BJ (cell line): ENCODE measurements at places on chromosomes 1 and 21.
A peak's percentile ranks its signal among the peaks of the same experiment; 100 is the strongest.

- DNase-seq, result no peak
Observed at GRCh38 chr21:42981214-42981523, 6.8 kb downstream of the PKNOX1 start.

- DNase-seq, result no peak
Observed at GRCh38 chr21:42722808-42723473, 69.5 kb downstream of the PDE9A start.

GRCh38 chr1:216535059-216535458 lies 111.8 kb upstream of the USH2A start:
- DNase-seq, result no peak

DNA sequence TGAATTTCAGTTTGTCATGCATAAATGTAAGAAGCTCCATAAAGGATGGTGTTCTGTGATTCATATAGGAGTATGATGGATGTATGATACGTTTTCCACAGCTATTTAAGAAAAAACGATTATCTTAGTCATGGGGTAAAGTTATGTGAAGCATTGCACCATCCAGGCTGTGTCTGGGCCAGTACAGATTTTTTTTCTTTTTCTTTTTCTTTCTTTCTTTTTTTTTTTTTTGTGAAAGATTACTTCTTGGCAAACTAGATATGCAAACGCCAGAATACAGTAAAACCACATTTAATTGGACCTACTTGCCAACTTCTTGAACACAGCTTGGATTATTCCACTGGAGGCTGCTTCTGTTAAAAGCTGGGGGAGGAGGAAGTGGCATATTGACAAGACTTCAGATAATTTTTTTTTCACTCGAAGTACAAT lies 14.9 kb downstream of the ZBTB18 start:
- DNase-seq, result no peak

DNA sequence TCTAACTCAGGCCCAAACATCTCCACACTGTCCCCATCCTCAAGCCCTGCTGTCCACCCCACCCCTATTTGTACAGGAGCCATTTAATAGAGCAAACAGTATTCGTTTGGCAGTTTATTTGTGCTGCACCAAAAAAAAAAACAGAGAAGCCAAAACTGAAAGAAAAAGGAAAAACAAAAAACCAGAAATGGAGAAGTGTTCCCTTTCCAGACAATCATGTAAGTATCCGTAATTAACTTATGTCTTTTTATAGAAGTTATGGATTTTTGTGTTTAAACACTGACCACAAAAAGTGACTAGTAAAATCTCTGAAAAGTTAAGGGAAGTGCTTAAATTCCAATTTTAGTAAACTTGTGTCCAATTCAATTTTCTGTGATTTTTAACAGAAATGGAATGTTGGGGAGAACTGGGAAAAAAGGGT lies 40.4 kb upstream of the ZBTB18 start:
- peak; percentile 19 for DNase-seq

- DNase-seq, result no peak
Observed at GRCh38 chr1:15288173-15288926, 41.3 kb downstream of the FHAD1 start.

GRCh38 chr1:210464519-210465039 lies 135.9 kb downstream of the HHAT start:
- no peak for DNase-seq

DNA sequence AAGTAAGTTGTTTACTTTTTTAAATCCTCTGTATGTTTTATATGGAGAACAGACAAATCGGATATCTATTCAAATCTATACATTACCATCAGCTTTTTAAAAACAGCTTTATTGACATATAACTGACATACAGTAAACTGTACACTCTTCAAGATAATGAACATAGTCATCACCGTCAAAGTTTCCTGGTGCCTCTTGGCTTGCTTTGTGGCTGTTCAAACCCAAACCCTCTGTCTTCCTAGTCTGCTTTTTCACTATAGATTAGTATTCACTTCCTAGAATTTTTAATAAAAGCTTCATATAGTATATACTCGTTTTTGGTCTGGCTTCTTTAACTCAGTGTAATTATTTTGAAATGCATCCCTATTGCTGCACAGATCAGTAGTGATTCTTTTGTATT lies 56.4 kb upstream of the TPTE start:
- no peak for DNase-seq

DNA sequence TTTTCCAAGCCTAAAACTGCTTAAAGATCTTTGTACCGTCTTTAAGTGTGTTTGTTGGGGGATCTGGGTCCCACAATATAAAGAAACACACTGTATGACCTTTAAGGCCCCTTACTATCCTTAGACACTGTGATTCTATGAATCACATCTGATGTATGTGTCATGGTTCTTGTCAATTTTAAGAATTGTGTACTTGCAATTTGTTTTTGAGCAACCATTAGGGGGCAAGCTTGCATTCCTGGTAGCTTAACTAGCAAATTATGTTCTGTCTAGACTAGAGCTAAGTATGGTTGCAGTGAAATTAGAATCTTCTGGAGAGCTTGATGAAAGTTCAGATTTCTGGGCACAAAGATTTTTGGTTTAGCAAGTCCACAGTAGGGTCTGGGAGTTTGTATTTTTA lies 219.5 kb downstream of the TPR start:
- peak; percentile 21 for DNase-seq

DNA sequence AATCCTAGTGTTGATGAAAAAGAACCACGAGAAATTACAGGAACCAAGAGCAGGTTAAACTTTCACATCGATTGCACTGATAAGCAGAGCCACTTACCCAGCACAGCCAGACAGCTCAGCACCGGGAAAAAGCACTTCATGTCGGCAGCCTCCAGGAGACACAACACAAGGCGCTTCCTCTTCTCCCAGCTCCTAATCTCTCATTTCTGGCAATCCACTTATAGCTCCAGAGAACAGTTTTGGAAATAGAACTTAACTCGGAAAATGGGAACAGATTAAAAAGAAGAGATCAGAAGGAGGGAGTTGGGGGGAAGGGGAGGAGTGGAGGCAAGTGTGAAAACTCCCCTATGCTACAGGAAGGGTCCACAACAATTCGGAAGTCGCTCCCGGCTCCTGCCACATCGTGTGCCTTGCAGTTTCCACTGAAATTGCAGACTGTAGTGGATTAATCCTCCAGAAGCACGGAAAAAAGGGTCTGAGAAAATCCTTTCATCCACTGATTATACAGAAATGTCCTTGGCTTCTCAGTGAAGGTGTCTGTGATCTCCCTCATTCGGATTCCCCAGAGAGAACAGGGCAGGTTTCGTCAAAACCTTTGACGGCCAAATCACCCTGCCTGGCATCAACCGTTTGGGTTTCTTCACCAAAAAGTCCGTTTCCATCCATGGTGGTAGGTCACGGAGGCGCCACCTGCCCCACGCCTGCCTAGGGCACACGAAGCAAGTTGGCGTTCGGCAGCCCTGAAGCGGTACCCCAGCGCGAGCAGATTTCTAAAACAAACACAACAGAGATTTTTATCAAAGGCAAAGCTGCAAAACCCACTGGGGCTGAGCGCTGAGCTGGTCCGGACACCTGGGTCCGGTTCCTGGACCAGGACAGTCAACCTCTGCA lies 1.1 kb downstream of the IGSF3 start:
- no peak for DNase-seq

DNA sequence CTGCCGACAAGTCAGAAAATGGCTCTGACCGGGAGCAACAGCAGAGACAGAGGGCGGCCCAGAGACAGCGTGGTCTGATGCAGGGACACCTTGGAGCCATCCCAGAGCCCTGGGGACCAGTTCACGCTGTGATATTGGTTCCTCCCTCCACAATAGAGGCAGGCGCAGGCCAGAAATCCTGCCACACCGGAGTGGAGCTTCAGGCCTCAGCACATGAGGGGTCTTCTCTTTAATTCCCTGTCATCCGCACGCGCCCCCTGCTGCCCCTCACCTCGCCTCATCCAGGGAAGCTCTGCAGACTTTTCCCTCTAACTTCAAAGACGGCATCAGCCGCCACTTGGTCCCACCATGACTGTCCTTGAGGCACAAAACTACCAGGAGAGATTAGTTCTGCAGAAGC lies 75.5 kb upstream of the ANGPTL1 start:
- no peak for DNase-seq

- no peak for DNase-seq
Observed at GRCh38 chr1:56080123-56080522, 499.2 kb downstream of the PLPP3 start.

DNA sequence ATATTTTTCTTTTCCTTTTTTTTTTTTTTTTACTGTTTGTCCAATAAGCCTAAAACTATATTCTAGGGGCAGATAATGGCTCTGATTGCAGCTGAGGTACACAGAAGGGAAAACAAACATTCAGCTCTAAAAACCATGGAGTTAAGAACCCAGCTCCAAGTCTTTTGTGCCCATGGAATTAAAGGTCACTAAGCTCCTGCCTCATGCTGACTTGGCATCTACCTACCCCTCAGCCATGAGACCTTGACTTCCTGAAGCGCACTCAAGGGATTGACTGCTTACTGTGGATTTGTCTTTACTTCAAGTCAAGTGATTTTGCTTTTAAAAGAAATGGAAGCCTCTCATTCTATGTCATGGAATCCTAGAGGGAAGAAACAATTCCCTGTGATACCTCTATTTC lies 192.3 kb downstream of the AMY1C start:
- DNase-seq, result no peak

DNA sequence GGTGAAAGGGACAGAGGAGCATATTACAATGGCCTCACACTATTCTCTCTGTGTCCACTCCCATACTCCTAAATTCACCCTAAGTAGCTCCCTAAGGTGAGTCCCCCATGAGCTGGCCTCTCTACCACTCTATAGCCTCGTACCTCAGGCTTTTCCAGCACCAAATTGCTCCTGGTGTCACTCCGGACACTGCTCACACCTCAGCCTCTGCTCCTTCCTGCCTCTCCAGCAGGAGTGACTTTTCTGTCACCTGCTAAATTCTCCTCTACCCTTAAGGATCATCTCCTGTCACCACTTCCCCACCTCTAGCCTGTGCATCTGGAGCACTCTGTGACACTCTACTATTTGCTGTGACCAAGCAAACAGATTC lies 65.8 kb upstream of the CAMK1G start:
- DNase-seq, result no peak

GRCh38 chr1:183435497-183435896 lies 17.3 kb upstream of the NMNAT2 start:
- DNase-seq, result no peak

DNA sequence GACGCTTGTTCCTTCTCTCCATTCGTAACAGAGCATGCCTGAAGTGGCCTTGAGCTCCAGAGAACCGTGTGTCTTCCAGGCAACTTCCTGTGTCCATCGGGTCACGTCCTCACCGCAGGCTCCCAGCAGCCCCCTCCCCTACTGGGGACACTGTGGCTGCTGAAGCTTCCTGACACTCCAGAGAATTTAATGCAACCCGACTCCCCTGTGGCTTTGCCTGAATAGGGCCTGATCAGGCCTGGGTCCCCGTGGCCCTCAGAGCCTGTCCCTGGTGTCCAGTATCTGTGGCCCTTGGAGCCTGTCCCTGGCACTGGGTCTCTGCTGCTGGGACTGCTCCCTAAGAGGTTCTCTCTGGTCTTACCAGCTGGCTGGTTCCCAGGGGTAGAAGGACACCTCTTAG lies 219.7 kb upstream of the VAMP3 start:
- no peak for DNase-seq

GRCh38 chr1:109906839-109907180 lies 3.8 kb upstream of the CSF1 start:
- DNase-seq, result no peak

GRCh38 chr1:232593717-232594502 lies 36.0 kb downstream of the SIPA1L2 start:
- DNase-seq, result no peak

- no peak for DNase-seq
Observed at GRCh38 chr1:108708691-108709660, 3.7 kb upstream of the FNDC7 start.

GRCh38 chr1:78408192-78408591 lies 82.6 kb upstream of the PTGFR start:
- peak; percentile 59 for DNase-seq

DNA sequence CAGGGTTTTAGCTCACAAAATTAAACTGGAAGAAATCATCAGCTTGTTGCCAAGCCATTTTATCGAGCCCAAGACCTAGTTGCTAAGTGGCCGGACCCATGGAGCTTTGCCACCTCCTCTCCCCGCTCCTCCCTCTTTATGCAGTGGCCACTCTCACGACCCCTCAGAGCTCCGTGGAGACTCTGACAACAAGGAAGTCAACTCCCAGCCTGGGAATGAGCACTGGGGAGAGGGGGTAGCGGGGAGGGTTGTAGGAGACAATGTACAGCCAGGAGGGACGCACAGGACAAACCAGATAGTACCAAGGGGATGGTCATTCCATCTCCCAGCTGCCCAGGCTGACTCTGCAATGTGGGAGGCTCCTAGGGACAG lies 250.9 kb downstream of the SIPA1L2 start:
- no peak for DNase-seq

GRCh38 chr21:37862536-37862935 lies 53.7 kb downstream of the KCNJ6 start:
- DNase-seq, result no peak

DNA sequence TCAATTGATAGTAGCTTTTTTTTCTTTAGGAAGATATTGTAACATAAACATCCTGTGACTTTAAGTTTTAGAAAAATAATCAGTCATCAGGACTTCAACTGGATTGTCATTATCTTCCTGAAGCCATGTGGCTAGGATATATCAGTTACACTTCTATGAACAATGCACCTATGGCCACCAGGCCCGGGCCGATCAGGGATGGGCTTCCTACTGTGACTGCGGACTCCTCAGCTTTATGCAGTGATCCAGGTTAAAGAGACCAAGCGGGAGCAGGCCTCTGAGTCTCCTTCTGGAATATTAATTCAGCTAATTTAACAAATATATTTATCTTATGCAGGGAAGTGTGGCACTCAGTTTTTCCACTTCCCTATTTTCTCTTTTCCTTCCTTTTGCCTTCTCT lies 200.6 kb downstream of the ADGRL2 start:
- DNase-seq, result no peak

GRCh38 chr21:42486531-42486930 lies 9.5 kb downstream of the RSPH1 start:
- no peak for DNase-seq

DNA sequence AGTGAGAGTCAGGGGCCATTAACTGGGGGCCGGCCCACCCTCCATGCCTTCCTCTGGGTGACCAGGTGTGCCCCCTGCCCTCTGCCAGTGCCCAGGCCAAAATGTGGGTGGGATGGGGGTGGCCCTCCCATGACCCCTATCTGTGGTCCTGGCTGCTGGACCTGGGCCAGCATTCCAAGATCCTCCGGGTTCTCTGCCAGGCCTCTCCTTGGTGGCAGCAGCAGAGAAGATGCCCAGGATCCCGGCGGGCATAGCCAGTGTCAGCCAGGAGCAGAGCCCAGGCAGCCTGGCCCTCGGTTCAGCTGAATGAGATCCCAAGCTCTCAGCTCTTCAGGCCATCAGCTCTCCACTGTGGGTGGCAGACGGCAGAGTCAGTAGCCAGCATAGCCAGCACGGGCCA lies 31.3 kb upstream of the ACTRT2 start:
- DNase-seq, result no peak

GRCh38 chr1:58618303-58618702 lies 41.3 kb upstream of the TACSTD2 start:
- DNase-seq, result peak; percentile 89
